Activated CD4-positive, alpha-beta T cell treated with anti-CD3 and anti-CD28 coated beads, Interleukin-2, amount 50 U/mL, for 1 hour (primary cell): ENCODE measurements at places on chromosomes 3 and 15.
A peak's percentile ranks its signal among the peaks of the same experiment; 100 is the strongest.

DNA sequence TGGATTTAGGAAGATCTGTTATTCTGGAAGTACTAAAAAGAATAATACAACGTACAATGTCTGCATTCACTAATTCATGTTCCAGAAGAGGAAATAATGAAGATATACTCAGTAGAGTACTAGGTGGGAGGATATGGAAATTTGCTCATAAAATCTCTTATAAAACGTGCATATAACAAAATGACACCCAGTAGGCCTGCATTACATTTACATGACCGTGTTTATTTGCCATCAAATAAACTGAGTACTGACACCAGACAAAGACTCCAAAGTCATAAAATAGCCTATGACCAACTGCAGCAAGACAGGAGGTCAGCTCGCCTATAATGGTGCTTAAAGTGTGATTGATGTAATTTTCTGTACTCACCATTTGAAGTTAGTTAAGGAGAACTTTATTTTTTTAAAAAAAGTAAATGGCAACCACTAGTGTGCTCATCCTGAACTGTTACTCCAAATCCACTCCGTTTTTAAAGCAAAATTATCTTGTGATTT lies 60.4 kb downstream of the DCUN1D1 start:
- DNase-seq, result no peak

DNA sequence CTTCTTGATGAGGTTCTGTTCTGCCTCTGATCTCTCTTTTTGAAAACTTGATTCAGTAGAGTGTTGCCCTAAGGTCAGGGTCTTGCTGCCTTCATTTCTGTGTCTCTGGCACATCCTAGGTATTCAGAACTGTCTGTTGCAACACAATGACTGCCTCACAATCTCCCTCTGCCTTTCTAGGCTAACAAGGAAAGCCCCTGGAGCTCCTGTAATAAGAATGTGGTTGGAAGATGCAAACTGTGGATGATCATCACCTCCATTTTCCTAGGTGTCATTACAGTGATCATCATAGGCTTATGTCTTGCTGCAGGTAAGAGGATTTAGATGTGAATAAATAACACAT lies 7.0 kb downstream of the C3orf52 start:
- DNase-seq, result no peak

- DNase-seq, result no peak
These were observed 648.7 kb upstream of the DPPA4 start for GRCh38 chr3:109985943-109986555.

GRCh38 chr3:85603378-85603777 lies 644.6 kb downstream of the CADM2 start:
- no peak for DNase-seq

- DNase-seq, result no peak
These were observed 22.6 kb downstream of the MKRN2 start for GRCh38 chr3:12579456-12579855.

- DNase-seq, result no peak
These were observed 180.6 kb downstream of the FAM43A start for GRCh38 chr3:194866236-194866635.

DNA sequence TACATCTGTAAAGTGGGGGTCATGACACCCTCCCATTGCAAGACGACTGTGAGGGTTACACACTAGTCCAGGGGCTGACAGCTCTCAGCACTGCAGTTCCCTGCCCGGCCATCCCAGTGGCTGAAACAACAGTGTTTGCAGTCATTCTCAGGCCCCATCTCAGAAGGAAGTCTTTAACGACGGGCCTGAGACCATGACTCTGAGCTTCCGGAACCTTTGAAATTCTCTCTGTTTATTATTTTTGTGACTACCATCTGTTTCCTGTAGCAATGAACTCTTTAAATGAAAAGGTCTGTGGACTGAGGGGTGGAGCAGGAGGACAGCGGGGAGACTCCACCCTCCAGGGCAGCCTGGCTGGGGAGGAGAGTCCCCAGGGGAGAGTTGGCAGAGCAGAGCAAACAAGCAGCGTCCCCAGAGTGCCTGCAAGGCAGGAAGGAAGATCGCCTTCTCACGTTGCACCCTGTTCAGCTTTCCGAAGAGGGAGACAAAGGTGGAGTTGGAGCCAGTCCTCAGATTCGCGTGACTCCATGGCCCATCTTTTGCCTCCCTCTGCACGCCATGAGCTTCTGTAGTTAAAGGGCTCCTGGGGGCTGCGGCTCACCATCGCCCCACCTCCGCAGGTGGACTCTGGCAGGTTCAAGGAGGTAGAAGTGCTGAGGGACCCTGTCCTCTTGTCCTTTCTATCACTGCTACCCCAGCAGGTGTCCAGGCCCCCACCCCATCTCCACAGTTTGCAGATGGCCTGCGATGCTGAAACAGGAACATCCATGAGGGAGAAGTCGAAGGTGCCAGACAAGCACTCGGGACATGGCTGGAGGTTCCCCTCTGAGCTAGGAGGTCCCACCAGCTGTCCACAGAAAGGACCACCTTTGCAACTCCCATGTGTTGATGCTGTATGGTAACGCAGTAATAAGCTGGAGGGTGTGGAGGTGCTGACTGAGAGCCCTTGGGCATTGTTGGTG lies 525.8 kb upstream of the PROK2 start:
- DNase-seq, result no peak

GRCh38 chr3:52851348-52851747 lies 16.5 kb upstream of the MUSTN1 start:
- peak; percentile 16 for DNase-seq

DNA sequence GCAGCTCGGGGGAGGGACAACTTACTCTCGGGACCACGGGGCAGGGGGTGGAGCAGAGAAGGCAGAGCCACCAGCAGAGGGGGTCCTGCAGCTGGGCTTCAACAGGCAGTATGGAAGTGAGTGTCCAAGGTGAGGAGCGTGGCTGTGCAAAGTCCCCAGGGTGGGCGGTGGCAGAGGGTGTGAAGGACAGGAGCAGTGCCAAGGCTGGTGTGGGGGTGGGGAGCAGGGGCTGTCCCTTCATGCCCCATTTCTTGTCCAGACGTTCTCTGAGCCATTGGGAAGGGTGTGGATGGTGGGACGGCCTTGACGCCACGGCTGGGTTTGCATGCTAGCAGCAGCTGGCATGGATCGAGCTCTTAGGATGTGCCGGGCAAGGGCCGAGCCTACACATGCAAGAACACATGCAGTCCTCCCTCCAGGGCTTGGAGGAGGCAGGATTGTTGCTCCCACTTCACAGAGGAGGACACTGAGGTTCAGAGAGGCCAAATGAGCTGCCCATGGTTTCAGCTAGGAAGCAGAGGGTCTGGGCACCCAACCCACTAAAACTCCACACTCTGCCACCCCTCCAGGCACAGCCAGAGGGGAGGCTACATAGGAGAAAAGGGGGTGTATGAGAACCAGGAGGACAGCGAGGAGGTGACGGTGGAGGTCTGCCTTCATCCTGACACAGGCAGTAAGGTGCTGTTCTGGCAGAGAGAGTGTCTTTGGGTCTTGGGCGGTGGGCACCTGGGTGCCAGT lies 93.6 kb downstream of the TBC1D2B start:
- no peak for DNase-seq

GRCh38 chr15:72421484-72421883 lies 23.4 kb downstream of the TMEM202 start:
- no peak for DNase-seq

GRCh38 chr3:151901644-151902285 lies 28.3 kb downstream of the SUCNR1 start:
- no peak for DNase-seq

- no peak for DNase-seq
These were observed 114.0 kb downstream of the CYP19A1 start for GRCh38 chr15:51224428-51224827.

DNA sequence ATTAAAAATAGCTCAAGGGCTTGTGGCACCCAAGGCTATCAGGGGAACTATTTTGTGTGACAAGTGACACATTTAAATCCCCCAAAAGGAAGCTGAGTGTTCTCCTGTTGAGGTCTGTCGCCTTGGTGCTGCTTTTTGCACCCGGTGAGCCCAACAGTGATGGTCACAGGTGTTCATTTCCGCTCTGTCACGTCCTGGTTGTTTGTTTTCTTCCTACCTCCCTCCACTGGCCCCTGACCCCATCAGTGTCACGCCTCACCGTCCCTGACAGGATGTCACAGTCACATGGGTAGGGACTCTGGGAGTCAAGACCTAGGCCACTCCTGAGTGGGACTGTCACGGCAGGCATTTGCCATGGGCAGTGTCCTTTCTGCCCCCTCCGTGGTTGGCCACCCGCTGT lies 11.2 kb downstream of the SLCO3A1 start:
- DNase-seq, result no peak

- no peak for DNase-seq
These were observed 122.2 kb downstream of the EEFSEC start for GRCh38 chr3:128275316-128276145.

GRCh38 chr3:148513096-148513543 lies 184.6 kb upstream of the AGTR1 start:
- no peak for DNase-seq

GRCh38 chr3:50830451-50830850 lies 155.7 kb downstream of the DOCK3 start:
- no peak for DNase-seq

DNA sequence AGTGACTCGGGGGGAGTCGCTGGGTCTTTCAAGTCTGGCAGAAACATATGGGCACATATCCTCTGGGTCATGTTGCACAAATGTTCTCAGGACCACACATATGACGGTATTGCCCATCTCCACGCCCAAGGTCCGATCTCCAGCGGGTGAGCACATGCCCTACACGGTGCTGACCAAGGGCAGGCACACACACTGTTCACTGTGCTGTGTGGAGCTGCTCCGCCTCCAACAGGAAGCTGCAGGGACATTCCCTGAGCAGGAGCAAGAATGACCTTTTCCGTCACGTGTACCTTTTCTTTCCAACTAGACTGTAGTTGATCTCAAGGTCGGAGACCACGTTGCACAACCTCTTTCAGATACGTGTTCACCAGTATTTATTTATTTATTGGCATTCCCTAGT lies 41.7 kb upstream of the B3GNT5 start:
- no peak for DNase-seq

DNA sequence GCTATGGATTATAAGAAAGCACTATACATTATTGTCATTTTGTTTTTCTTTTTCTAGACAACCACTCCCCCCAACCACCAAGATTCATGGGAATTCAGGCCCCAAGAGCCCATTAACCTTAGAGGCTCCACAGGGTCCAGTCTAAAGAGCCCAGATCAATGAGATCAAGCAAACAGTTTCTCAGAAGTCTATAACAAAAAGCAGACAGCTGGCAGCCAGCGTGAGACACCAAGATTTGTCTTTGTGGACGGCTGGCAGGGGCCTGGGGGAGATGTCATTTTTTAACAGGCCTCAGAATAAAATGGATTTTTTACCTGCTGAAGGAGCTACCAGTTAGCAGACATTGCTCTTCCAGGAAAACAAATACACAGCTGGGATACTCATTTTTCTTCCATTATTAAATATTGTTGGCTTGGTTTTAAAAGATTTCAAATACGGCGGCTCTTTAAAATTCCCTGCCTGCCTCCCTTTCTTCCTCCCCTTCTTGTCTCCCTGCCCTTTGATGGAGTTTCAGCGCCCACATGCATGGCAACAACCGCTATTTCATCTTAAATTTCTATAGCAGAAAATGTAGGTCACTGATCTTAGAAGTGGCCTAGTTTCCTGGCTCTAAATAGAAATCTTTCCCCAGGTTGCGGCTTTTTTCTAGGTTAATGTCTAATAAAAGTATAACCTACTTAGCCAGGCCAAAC lies 130.6 kb downstream of the FAM174B start:
- no peak for DNase-seq

GRCh38 chr3:126270145-126270811 lies 86.9 kb downstream of the KLF15 start:
- DNase-seq, result no peak

DNA sequence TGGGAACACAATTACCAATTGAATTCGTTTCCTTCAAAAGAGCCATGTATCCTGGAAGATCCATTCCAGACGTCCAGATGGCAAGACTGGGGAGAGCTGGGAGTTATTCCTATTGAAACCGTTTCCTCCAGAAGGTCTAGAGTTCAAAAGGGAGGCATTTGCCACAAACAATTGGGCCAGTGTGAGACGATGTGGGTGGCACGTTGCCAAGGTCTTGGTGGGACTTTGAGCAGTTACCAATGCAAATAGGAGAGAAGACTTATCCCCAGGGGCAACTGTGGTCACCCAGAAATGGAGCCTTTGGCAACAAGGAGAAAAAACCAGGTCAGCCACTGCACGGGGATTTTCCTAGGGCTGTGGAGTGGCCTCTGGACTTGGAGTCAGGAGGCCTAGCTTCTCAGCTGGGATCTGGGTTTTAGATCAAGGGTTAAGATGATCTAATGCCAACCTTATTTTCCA lies 29.6 kb upstream of the TLE3 start:
- no peak for DNase-seq

GRCh38 chr3:172129498-172129849 lies 90.1 kb downstream of the FNDC3B start:
- no peak for DNase-seq

GRCh38 chr3:101084404-101084803 lies 91.2 kb upstream of the ABI3BP start:
- no peak for DNase-seq

GRCh38 chr3:148101061-148101460 lies 596.6 kb upstream of the AGTR1 start:
- no peak for DNase-seq

GRCh38 chr15:64521726-64522164 lies 61.4 kb downstream of the ZNF609 start:
- no peak for DNase-seq

DNA sequence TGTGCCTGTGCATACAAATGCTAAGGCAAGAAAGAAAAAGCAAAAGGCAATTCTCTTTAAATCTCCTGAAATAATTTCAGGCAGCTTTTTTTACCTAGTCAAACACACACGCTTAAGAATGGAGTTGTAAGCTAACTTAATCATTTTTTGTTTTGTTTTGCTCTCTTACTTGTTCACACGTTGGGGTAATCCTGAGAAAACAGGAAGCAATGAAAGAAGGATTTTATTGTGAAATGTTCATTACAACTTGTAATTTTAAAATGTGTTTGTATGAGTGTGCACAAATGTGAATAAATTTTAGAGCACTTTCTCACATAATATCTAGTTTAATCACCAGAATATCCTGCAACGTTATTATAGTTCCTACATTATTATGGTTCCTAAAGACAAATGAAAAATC lies 263.8 kb downstream of the LPP start:
- DNase-seq, result no peak

DNA sequence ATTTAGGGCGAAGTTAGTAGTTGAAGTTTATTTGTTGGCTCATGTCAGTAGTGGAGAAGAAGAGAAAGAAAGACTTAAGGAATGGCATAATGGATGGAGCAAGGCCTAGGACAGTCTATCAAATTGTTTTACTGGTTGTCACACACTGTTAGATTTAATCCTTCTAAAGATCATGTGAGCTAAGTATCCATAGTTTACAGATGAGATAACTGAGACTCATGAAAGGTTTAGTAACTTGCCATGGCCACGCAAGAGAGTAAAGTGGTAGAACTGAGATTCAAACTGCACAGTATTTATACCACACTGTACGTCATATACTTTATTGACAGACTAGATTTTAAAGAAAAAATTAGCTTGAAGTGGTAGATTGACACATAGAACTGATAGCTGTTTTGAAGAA lies 11.4 kb downstream of the SPRED1 start:
- no peak for DNase-seq
